Chondrocyte (in vitro differentiated cells): ENCODE measurements at places on chromosomes 2 and 18.

DNA sequence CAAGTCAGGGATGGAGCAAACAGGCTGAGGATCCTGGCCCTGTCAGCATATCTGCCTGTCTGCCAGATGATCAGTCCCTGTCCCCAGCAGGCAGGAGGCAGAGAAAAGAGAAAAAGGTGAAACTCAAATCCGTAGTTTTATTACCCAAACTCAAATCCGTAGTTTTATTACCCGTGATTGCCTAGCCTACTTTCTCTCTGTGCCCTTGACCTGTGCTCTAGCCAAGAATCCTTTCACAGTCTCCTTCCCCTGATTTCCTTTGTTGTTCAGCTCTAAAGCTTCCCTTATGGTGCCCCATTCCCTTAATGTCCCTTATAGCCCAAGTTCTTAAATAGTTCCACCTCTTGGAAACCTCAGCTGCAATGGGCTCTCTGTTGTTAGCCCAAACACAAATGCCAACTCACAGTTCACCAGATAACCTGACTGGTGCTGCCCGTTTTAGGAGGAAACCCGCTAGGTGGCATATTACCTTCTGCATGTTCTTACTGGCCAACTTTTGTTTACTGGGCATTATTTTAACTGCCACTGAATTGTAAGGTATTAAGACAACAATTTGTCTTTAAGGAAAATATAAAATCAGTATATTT lies 125.7 kb upstream of the FZD5 start:
- no peak for DNase-seq

DNA sequence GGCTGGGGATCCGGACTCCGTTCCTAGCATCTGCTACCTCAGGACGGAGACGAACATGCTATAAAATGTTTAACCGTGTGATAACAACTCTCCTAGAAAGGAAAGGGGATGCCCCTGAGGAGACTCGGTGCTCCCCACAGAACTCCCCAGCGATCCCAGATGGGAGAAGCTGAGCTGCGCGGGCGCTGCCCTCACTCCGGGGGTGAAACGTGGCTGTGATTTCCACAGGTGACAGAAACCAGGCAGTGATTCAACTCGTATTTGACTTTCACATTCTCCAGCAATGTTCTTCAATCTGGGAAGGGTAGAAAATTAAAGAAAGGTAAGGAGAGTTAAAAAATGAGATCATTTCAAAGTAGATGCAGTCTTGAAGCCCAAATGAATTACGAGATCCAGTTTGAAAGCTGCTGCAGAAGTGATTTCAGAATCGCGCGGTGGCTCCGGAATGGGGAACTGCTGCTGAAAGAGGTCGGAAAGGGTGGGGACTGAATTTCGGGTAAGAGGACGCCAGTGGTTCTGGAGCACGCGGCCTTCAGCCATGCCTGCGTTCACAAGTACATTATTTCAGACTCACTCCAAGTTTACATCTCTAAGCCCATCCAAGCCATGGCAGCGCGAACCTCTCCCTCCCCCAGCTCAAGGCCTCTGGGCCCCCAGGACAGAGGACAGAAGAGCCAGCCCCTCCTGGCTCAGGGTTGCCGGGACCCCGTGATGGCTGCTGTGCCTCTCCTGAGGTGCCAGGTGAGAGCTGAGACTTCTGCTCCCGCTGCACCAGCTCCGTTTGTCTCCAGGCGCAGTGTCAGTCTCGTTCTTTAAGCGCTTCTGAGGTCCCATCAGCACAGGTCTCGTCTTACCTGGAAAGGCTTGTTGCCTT lies 39.5 kb downstream of the ADNP2 start:
- no peak for DNase-seq

- DNase-seq = no peak
Measured at GRCh38 chr18:21484851-21485636, 115.5 kb downstream of the ESCO1 start.

DNA sequence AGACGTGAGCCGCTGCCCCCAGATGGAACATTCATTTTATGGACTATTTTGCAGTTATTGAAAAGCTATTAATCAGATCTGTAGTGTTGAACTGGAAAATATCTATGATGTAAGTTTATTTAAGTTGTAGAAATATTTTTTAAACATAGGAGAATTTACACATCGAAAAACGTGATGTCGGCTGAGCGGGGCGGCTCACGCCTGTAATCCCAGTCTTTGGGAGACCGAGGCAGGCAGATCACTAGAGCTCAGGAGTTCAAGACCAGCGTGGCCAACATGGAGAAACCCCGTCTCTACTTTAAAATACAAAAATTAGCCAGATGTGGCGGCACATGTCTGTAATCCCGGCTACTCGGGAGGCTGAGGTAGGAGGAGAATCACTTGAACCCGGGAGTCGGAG lies 2.0 kb upstream of the TIA1 start:
- no peak for DNase-seq

DNA sequence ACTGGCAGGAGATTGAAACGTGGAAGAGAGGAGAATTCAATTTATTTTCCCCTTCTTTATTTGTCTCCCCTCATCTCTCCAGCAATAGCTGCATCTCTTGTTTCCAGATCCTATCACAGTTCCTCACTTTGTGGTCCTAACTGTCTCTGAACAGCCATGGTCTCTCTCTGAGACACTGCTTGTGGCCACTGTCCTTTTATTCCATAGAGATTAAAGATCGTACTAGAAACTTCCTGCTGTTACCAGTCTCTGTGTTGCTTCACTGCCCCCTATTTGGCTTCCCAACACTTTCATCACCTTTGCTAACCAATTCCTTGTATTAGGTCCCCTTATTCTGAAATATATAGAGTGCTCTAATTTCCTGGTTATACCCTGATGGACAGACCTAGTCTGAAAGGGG lies 48.9 kb upstream of the CAVIN2 start:
- DNase-seq = no peak

DNA sequence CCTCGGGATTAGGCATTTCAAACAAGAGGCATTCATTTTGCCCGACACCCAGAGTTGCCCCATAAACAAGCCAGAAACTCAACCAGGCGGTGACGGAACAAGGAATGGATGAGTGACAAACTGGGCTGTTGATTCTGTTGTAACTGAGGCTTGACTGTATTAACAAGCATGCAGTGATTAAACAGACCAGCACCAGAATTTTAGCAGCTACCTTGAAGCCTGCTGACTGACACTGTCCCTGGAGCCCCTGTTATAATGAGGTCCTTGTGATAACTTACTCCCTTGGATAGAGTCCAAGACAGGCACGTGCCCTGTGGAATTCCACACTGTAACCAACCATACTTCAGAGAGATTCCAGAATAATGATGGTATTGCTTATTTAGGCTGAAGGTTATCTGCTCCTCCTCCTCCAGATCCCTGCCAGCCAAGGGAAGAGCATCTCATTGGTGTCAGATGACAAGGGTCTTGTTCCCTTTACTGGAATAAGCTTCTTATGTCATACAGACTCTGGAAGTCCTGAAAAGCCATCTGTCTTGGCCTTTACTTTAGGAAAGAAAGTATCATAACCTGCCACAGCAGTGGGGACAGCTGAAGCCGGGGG lies 97.1 kb upstream of the RMDN2 start:
- no peak for DNase-seq

GRCh38 chr2:5328826-5329225 lies 363.4 kb upstream of the SOX11 start:
- DNase-seq = no peak

DNA sequence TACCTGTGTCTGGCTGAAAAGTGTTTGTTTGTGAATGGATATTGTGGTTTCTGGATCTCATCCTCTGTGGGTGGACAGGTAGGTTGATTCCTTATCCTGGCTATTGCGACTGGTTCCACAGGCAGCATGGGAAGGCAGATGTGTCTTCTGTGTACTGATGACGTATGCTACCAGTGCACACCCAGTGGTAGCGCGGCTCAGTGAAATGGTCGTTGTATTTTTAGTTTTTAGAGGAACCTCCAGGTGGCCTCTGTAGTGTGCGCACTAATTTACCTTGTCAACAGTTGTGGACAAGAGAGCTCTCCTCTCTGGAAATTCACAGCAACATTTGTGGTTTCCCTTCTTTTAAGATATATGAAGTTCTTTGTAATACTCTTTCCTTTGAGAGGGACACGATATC lies 52.5 kb downstream of the CCDC74A start:
- DNase-seq = no peak

- peak; percentile 82 for DNase-seq
Measured at GRCh38 chr2:238927746-238928519, 80.0 kb downstream of the TWIST2 start.

- no peak for DNase-seq
Measured at GRCh38 chr18:50189160-50189559, 5.8 kb downstream of the MYO5B start.

- DNase-seq = peak; percentile 55
Measured at GRCh38 chr18:48942554-48943261, 8.1 kb downstream of the SMAD7 start.

DNA sequence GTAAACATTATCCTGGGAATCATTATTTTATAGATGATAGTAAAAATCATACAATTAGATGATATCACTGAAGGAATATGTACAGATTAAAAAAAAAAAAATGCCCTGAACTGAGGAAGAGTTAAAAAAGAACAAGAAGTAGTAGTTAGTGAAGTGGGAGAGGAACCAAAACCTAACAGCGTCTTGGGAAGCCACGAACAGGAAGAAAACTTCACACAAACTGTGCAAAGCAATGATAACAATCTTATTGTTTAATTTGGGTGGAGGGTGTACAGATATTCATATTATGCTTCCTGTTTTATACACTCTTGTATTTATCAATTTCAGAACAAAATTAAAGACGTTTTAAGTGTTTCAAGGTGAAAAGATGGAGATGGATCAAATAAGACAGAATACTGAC lies 3.5 kb downstream of the HEATR5B start:
- DNase-seq = no peak

GRCh38 chr2:86068136-86068588 lies 37.5 kb downstream of the POLR1A start:
- DNase-seq = no peak

- no peak for DNase-seq
Measured at GRCh38 chr2:159110784-159111183, 142.3 kb downstream of the TANC1 start.

- no peak for DNase-seq
Measured at GRCh38 chr2:233905945-233906344, 11.2 kb upstream of the TRPM8 start.

GRCh38 chr2:241274127-241274526 lies 41.3 kb downstream of the HDLBP start:
- DNase-seq = no peak

DNA sequence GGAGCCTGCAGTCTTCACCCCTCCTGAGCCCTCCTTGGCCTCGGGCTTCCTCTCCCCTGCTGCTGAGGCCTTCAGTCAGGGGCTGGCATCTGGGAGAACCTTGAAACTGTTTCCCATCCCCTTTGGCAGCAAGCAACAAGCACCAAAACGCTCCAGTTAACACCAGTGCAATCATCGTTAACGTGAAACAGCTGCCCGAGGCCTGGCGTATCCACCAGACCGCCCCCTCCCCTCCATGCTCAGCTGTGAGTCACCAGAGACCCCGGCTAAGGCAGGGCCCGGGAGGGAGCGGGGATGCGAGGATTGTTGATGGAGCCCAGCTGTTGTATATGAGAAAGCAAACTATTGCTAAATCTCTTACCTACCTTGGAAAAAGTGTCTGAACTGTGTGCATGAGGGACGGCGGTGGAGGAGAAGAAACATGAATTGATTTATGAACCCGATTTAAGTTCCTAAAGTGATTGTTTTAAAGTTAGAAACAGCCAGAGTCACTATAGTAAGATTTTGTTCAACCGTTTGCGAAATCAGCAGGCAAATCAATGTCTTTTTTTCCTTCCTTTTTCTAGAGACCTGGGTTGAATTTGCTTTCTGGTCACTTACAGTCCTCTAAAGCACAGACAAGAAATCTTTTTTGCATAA lies 5.2 kb downstream of the ZFP36L2 start:
- DNase-seq = peak; percentile 92

GRCh38 chr18:12773369-12773768 lies 70.5 kb downstream of the PSMG2 start:
- no peak for DNase-seq

DNA sequence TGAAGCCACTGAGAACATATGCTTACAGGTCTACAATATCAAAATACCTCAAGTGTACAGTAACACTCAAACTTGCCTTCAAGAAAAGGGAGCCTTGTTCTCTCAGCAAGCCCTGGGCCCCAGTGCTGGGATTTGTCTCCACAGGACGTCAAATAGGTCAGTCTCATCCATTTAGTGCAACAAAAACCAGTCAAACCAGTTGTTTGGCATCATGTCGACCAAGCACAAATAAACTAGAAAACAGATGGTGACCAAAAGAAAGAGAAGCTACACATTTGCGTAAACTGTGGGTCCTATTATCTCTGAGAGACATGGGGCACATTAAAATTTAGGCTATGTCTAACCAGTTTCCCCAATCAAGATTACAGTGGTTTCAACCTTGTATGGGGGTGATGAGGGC lies 182.6 kb upstream of the PKDCC start:
- DNase-seq = no peak

DNA sequence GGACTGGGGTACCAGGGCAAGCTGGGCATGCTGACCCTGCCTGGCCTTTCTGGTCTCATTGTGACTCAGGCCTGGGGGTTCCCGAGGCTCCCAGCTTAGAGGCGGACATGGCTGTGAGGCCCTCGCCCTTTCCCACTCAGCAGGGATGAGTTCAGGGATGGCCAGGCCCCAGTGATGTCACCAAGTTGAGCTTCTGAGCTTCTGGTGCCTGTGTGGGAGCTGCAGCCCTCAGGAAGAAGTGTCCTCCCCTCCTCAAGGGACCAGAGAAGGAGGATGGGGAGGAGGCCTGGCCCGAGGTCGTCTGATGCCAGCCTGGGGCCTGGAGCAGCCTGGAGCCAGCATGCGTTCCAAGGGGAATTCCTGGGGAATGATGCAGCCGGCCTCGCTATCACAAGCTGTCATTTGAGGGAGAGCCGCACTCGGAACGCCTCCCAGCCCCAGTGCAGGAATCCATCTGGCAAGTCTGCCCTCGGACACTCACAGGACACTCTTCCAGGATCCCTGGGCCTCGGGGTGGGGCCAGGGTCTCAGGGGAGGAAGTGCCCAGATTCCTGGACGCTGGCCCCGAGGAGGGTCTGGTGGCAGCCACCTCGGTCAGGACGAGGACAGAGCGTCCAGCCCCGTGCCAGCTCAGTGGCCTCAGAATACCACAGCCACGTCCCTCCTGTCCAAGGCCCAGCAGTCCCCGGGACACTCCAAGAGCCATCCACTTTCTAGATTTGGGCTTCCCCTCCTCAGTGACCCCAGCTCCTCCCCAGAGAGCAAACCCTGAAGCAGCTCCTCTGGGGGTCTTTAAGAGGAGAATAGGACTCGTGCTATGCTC lies 61.2 kb upstream of the GPC1 start:
- no peak for DNase-seq

- DNase-seq = no peak
Measured at GRCh38 chr2:112153501-112153900, 15.3 kb downstream of the FBLN7 start.
